ENCODE measurements at places on chromosomes 3 and 15.

DNA sequence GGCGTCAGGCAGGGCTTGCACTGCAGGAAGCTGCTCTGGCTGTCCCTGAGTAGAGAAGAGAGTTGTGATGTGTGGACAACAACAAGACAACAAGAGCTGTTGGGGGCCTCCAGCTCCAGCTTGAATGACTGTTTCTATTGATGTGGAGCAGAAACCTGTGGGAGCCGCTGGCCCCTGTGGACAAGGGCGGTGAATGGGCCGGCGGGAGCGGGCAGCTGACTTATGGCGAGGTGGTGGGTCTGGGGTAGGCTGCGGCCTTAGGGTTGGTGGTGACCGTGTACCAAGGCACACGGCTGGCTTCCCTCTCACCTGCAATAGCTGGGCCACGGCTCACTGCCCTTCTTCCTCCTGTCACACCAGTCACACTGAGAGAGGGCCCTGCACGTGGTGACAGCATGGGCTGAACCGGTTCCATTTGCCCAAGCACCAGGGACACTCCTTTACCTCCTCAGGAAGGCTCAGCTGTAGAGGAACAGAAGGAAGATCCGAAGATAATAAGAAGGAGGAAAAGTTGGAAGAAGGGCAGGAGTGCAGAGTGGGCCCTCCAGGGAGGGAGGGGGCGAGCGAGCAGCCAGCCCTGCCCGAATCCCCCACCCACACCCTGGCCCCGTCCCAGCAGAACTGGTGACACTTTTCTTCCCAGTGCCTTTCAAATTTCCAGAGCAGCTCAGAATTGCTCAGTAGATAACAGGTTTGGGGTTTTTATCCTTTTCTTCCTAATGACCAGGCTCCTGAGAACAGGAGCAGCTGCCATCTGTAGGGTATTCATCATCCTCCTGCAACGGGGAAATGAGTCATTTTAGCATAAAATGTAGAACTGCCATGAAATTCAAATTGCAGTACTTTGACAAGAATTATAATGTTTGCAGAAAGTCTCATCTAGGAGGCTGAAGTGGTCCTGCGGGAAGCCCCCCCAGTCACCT, 136.9 kb downstream of the TJP1 start:
- no peak for DNase-seq

DNA sequence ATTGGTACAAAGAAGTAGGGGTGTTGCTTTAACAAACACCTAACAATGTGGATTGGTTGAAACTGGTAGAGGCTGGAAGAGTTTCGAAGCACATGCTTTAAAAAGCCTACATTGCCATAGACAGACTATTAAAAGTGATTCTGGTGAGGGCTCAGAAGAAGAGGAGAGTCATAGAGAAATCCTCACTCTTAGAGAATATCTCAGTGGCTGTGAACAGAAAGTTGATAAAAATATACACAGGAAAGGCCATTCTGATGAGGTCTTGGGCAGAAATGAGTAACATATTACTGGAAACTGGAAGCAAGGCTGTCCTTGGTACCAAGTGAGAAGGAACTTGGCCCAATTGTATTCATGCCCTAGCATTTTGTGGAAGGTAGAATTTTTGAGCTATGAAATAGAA, 173.7 kb upstream of the CRBN start:
- no peak for DNase-seq

DNA sequence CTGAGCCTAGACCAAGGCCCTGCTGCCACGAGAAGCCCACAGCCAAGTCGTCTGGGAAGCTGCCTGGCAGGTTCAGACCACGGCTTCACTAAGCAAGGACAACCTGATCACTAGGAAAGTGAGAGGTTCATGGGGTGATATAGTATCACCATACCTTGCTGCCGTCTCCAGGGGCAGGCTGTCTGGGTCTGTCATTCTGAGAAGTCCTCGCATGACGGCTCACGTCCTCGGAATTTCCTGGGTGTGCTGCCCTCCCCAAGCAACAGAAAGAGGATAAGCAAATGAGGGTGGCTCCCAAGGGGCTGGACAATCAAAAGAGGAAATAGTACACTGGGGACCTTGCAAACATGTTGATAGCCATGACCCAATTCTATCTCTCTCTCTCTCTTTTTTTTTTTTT, 207.4 kb upstream of the IGF1R start:
- no peak for DNase-seq

DNA sequence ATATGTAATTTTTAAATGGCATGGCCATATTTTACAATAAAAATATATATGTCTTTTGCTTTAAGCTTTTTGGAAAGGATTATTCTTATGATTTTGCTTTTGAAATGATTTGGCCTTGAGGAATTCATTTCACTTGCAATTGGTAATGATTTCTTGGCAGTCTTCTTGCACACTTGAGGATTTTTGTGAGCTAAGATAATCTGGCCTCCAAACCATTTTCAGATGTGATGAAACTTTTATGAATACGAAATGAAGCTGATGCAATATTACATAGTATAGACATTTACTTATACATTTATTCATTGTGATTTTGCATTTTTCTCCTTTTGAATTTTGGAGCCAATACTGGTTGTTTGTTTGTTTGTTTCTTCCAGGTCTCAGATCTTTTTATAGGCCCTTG, 6.4 kb upstream of the SH2D7 start:
- no peak for DNase-seq

GRCh38 chr3:195754141-195754540, 33.4 kb downstream of the MUC20 start:
- DNase-seq, result no peak

DNA sequence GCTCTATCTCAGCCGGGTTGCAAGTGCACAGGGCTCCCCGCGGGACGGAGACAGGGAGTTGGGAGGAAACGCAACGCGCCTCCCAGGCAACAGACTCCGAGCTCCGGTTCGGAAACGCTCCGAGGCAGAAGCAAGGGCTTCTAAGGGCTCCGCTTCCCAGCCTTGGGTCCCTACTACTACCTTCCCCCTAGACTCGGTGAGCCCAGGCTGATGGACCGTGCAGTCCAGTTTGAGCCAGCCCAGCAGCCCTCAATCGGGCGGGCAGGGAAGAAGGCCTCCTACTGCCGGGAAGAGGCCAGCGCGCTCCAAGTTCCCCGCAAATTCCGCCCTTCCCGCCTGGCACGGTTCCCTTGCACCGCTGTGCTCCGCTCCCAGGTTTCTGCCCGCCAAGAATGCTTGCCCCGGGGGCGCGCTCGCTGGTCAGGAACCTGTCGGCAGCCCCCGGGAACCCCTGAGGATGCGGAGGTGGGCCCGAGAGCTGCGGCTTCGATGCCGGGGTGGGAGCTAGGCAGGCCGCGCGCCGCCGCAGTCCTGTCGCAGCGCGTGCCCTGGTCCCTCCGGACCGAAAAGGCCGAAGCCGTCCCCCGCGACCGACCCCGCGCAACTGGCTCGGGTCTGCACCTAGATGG, 728 bp downstream of the TRANK1 start:
- DNase-seq, result peak; percentile 20
